ENCODE measurements at places on chromosomes 2 and 18. TPM values are rescaled to one million over a fixed set of nuclear protein-coding genes. Genes with fewer than 3 reads are reported as not detected.
A peak's percentile ranks its signal among the peaks of the same experiment; 100 is the strongest.

The REG1A gene
- 3.7 TPM for total RNA-seq

The KRTCAP3 gene
- total RNA-seq, result 2.6 TPM

The UGT1A5 gene
- not detected for total RNA-seq

The FHOD3 gene
- 33.3 TPM for total RNA-seq

The FBXO41 gene
- total RNA-seq, result 2.1 TPM

The ACVR2A gene
- 33.9 TPM for total RNA-seq

The TBC1D8 gene
- total RNA-seq, result 20.1 TPM

The ANKRD29 gene
- total RNA-seq, result 21.5 TPM

The NR4A2 gene
- total RNA-seq, result 62.1 TPM

The GCG gene
- total RNA-seq, result not detected

The VIL1 gene
- total RNA-seq, result not detected

The STPG4 gene
- 0.89 TPM for total RNA-seq

DNA sequence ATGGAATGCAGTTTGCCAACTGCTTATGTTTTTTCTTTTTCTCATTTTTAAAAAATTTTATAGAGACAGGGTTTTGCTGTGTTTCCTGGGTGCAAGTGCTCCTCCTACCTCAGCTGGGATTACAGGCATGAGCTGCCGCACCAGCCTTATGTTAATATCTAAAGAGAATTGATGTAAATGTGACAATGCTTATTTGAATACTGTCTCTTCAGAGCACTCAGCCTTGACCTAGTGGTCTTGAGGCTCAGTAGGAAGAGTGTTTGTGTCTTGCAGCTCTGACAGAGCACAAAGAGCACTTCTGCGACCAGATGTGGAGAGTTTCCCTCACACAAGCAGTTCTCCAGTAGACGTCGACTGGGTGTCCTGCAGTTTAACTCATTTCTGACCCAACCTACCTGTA lies 55.3 kb downstream of the ARHGEF4 start:
- DNase-seq, result no peak

GRCh38 chr2:207394203-207394781 lies 135.5 kb upstream of the CREB1 start:
- no peak for DNase-seq

- no peak for DNase-seq
These were observed 10.6 kb upstream of the CEP68 start for GRCh38 chr2:65045651-65046050.

GRCh38 chr2:150204451-150204850 lies 283.0 kb downstream of the RND3 start:
- DNase-seq, result no peak

GRCh38 chr18:58180172-58180571 lies 136.1 kb downstream of the NEDD4L start:
- DNase-seq, result no peak

- no peak for DNase-seq
These were observed 87.6 kb downstream of the METTL8 start for GRCh38 chr2:171345971-171346722.

- DNase-seq, result no peak
These were observed 248.7 kb downstream of the PTPRM start for GRCh38 chr18:7815787-7816186.

DNA sequence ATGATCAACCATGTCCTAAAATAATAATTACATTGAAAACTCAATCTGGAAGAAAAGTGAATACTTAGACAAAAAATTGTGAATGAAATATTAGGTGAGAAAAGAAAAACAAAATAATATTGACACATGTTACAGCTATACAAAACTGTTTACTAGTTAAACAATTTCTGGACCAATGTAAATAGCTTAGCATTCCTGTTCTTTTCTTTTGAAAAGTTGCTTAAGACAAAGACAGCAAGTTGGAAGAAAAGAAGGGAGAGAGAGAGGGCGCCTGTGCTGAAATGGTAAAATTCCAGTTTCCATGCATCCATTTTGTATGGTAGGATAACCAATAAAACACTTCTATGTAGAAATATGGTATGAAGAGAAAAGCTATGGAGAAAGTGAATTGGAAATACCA lies 94.1 kb upstream of the RFX8 start:
- no peak for DNase-seq

DNA sequence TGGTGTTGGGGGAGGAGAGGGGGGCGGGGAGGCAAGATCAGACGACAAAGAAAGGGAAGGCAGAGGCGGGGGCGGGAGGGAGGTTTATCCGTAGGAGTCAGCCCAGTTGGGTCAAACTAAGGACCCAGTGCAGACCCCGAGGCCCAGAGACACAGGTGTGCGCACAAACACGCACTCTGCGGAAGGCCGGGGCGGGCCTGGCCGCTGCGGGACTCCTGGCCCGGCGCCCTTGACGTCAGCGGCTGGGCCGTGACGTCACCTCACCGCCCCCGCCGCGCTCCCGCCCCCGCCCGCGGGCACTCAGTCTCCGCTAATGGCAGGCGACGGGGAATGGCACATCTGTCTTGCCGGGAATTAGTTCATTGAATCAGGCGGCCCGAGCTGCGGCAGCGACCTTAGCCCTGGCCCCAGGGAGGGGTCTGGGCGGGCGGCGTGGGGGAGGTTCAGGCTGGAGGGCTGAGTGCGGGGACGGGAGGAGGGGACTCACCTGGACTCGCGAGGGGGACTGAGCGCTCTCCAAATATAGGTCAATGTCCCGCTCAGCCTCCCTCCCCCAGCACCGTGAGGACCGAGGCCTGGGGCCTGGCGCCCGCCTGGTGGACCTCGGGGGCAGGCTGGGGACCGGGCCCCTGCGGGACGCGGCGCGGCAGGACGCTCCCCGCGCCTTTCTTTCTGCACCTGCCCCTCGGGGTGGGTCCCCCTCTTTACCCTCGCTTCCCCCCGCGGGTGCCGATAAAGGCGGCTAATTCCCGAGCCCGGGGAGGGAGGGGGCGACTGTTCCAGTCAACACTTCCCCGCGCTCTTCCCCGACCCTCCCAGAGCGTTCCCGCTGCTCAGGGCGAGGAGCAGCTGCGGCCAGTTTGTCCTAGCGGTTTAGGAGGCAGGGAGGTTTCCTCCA lies 15.5 kb upstream of the ECEL1 start:
- DNase-seq, result no peak

GRCh38 chr2:53500181-53500580 lies 267.4 kb upstream of the CHAC2 start:
- DNase-seq, result no peak

DNA sequence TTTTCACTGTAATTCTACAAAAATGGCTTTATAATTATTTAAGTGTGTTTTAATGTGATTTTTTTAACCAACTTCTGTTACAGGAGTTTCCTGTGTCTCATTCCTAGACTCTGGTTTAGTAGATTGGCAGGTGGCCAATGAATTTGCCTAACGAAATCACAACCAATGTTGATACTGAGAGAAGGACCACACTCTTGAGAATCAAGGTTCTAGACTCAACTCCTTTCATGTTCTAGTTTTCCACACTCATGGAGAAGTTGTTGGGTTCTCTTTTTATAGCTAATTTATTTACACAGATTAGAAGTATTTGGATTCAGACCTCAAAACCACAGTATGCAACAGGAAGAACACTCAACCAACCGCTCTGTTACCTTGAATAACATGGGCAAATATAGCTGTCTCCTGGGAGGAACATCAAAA lies 22.6 kb upstream of the USP34 start:
- no peak for DNase-seq

DNA sequence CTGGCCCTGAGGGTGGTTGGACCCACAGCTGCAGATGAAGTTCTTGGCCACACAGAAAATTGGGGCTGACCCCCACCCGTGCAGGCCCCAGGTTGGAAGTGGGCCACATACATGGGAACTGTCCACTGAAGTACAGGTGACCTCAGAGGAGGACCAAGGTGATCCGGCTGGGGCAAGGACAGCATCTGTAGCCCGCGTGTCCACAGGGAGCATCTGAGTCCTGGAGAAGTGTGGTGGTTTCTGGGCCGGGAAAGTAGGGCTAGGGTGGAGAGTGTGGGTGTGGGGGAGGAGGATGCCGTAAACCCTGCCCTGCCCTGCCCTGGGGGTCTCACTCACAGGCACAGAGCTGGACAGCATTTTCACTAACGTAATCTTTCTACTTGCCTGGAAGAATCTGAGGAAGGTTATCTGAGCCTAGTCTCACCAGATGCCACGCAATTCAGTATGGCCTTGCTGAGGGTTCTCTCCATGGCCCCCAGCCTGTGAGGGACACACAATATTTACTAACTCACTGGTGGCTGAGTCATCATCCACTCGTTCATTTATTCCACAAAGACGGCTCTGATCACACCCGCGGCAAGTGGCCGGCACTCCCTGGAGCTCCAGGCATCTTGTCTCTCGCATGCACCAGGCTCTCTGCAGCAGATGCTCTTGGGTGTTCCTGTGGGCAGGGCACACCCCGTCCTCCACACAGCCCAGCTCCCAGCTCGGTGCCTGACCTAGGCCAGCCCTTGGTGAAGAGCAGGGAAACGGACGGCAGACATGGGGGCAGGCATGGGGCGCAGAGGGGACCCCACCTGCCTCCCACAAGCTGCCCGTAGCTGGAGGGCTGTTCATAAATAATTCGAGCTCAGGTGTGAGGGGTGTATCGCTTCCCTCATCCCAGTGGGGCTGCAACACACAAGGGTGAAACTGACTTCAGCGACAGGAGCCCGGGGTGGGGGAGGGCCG lies 51.2 kb downstream of the INHBB start:
- DNase-seq, result peak; percentile 51

GRCh38 chr2:100948942-100949811 lies 52.9 kb upstream of the RPL31 start:
- no peak for DNase-seq

GRCh38 chr2:41610501-41611190 lies 437.2 kb upstream of the PKDCC start:
- DNase-seq, result no peak
